ENCODE measurements at places on chromosomes 7 and 10.
A peak's percentile ranks its signal among the peaks of the same experiment; 100 is the strongest.

GRCh38 chr10:73827346-73828089, 16.1 kb upstream of the NDST2 start:
- DNase-seq = no peak

DNA sequence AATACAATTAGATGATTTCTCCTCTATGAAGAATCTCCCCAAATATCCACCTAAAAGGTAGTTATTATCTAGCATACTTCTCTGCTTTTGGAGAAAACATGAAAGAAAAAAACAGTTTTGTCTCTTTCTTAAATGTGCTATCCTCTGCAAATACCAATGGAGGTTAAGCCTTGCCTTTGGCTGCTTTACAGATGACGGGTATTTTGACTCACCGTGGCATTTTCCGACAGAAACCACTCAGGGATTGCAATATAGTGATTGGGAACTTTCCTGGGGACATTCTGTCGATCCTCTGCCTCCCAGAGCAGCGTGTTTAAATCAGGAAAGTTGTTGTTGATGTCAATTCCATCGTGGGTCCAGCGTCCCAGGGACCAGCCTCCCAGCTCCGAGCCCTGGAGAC, 100.6 kb downstream of the GPR26 start:
- DNase-seq = no peak

DNA sequence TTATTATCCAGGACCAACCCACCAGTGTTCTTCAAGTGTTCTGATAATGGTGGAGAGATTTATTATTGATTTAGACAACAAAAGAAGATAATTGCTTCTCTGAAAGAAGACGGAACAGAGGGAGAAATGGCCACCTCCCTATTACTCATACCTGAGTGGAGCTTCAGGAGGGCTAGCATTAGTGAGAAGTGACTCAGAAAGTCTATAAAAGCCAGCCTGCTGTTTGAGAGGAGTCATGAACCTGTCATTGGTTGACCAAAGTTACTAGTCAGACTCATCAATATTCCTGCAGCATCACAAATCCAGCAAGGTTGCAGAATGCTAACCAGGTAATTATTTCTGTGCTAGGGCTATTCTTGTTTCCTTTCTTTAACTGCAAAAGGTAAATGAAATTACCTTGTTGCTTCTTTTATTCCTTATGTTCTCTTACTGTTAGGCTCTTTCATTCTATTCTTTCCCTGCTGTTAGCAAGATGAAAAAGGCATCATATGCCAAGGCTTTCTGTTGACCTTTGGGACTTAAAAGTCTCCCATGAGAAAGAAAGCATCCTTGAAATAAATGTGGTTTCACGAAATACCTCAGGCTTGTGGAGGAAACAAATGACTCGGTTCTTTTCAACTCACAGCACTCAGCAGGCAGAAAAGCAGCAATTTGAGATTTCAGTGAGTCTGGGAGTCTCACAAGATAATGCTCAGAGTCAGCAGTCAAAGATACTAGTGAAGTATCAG, 256.4 kb upstream of the PHYHIPL start:
- DNase-seq = no peak

DNA sequence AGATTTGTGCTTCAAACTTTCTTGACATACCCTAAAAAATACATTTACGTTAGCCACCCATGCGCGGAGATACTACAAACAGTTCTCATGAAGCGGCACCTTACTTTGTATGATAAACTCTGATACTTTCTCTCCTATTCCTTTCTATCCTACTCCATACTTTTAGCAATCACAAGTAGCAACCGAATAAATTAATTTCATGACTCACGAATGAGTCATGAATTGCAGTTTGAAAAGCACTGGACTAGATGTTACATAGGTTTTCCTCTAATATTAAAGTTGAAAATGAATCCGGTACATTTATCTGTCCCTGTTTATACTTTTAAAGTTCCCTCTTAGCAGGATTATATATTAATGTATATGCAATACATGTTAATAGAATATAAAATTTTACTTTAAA, 67.6 kb downstream of the CUBN start:
- DNase-seq = no peak

GRCh38 chr10:30172673-30173072, 113.3 kb upstream of the JCAD start:
- DNase-seq = no peak

- DNase-seq = no peak
Observed at GRCh38 chr7:28018020-28018419, 162.6 kb downstream of the JAZF1 start.

- no peak for DNase-seq
Observed at GRCh38 chr7:47039089-47039648, 542.7 kb downstream of the TNS3 start.

DNA sequence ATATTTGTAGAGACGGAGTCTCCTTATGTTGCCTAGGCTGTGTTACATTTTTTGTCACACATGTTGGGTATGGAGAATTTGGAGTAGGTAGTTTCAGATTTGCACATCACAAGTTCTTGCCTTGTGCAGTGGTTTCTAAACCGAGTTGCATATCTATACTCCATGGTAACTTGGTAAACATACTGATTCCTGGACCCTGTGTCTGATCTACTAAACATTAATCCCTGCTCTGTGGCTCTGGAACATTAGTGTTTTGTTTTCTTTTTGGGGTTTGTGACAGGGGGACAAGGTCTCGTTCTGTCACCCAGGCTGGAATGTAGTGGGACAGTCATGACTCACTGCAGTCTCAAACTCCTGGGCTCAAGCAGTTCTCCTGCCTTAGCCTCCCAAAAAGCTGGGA, 24.7 kb downstream of the AUTS2 start:
- no peak for DNase-seq

- DNase-seq = no peak
Observed at GRCh38 chr7:30556840-30557239, 37.8 kb upstream of the GARS1 start.

DNA sequence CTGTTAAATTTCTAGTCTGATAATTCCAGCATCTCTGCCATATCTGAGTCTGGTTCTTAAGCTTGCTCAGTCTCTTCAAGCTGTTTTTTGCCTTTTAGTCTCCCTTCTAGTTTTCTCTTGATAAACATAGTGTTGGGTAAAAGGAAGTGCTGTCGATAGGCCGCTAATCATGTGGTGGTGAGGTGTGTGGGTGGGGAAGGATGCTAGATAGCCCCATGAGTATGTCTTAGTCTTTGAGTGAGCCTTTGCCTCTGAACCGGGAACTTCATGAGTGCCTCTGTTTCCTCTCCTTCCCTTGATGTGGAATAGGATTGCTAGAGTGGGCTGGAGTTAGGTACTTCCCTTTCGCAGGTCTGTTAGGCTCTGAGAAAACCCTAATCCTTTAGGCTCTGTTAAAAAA, 441.8 kb downstream of the INHBA start:
- DNase-seq = no peak

DNA sequence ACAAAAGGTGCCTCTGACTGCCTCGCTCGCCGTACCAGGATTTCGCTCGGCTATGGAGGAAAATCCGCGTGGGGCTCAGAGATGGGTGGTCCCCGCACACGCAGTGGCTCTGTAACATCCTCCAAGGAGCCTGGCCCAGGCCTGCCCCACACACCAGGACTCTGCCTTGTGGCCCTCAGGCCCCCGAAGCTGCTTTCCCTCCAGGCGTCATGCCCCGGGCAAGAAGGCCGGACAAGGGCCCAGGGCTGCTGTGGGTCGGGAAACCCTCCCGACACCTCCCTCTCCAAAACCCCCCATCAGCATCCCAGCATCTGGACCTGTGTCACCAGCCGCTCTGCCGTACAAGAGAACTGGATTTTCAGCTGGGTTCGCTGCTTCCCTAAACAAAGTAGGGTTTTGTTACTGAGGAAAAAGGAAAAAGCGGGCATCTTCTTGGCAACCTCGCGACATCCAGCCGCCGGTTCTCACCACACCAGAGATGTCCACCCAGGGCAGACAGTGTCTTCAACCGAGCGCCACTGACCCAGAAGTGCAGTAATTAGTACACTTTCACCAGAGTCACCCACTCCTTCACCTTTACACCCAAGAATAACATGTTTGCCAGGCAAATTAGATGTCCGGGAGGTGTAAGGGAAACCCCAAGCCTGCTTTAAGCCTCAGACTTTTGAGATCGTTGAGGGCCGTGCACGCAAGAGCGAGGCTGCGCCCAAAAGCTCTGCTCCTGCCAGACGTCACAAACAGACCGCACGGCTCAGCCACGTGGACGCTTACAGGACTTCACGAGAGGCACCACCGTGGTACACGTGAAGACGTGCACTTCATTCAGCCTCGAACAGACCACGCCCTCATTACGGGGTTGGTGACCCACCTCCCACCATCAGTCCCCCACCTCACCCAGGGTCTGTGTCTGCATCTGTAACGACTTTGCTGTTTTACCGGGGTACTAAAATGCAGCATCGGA, 62.2 kb downstream of the DIP2C start:
- DNase-seq = no peak

GRCh38 chr7:117047496-117047895, 94.2 kb downstream of the ST7 start:
- DNase-seq = no peak

GRCh38 chr10:73486601-73487000, 9.2 kb downstream of the PPP3CB start:
- DNase-seq = no peak

- no peak for DNase-seq
Observed at GRCh38 chr7:116598861-116599260, 73.1 kb upstream of the MET start.

- DNase-seq = peak; percentile 24
Observed at GRCh38 chr10:22252801-22253579, 35.2 kb upstream of the EBLN1 start.

DNA sequence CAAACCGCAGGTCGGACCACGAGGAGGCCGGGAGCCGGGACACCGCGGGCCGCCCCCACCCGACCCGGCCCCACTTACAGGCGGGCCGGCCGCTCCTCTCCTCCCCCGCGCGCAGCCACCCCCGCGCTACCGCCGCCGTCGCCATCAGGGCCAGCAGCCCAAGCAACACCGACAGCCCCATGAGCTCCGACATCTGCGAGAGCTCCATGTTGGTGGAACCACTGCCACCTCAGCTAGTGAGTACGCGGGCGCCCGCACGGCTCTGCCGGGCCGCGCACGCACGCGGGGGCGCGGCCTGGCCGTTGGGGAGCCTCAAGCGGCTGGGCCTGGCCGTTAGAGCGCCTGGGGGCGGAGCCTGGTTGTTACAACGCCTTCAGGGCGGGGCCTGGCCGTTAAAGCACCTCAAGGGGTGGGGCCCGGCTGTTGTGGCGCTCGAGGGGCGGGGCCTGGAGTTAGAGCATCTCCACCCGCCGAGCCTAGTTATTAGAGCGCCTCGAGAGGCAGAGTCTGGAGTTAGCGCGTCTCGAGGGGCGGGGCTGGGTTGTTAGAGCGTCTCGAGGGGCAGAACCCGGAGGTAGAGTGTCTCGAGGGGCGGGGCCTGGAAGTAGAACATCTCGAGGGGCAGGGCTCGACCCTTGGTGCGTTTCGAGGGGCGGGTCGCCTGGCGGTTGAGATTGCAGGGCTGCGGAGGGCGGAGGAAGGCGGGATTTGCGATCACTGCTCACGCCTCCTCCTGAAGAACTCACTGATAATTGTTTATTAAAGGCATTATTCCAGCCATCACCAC, at the start of gene TBL2:
Gene TBL2 (minus strand): TSS at position 238 of the 787 bp plus-strand sequence. CDS start 30 bp downstream, at position 208.
- peak; percentile 98 for DNase-seq

- DNase-seq = no peak
Observed at GRCh38 chr7:147418966-147419365, 1171.6 kb upstream of the C7orf33 start.

- no peak for DNase-seq
Observed at GRCh38 chr7:99108613-99109012, 35.3 kb downstream of the SMURF1 start.

All from activated gamma-delta T cell treated with Interleukin-2 at 50 U/mL for 16 hours (primary cell).